ENCODE measurements at places on chromosomes 7 and 10.

- DNase-seq = no peak
Measured at GRCh38 chr10:2543142-2543886, 524.0 kb upstream of the PFKP start.

DNA sequence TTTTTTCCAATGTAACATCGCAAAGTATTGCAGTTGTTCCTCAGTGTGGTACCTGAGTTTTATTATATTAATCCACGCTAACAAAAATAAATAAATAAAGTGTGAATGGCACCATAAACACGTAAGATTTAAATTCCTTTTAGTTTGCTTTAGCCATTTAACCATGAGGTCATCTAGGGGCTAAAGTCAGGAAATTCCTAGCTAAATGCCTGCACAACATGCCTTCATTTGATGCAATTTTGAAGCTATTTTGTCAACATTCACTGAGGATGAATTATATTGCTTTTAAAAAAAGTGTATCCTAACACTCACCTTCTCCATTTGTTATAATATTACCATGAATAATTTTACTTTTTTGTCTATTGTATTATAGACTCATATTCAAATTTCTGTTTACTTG is 714.4 kb downstream of the GATA3 start:
- no peak for DNase-seq

GRCh38 chr10:83522881-83523386 is 616.4 kb upstream of the GHITM start:
- no peak for DNase-seq

DNA sequence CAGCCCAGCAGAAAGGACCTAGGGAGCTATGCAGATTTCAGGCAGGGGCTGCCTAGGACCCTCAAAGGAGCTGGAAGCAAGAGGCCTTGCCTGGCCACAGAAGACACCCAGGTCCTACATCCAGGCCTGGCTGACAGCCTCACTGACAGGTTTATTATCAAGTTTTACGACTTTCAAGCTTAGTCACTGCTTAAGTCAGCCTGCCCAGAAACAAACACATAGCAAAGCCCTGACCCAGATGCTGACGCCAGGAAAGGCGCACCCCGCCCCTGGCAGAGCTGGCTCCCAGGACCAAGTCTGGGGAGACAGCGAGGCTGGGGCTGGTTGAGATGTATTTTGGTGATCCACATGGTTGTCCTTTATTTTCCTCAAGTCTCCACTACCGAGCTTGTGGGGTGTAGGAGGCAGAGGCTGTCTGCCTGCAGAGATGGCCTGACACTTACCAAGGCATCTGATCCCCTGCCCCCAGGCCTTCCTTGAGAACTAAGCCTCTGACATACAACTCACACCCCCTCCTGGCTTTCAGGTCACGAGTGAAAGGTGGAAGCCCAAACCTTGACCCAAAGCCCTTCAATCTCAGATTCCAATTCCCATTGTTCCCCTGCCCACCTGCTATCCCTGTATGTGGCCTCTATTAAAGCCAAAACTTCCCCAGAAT is 80.7 kb upstream of the EMX2 start:
- DNase-seq = no peak

GRCh38 chr7:18530224-18531179 is 35.0 kb downstream of the HDAC9 start:
- no peak for DNase-seq
